Thyroid gland (tissue), 4 donors: ENCODE measurements at places on chromosomes 11 and 22. TPM values are rescaled to one million over a fixed set of nuclear protein-coding genes. Genes with fewer than 3 reads are reported as not detected.
A peak's percentile ranks its signal among the peaks of the same experiment; 100 is the strongest.

Gene SLC5A4
- total RNA-seq, result 1.3 TPM

Gene SEPTIN3
- total RNA-seq, result 0.54 TPM

Gene TP53AIP1
- not detected for total RNA-seq

Gene MOGAT2
- not detected for total RNA-seq

Gene GAS2
- total RNA-seq, result 4.9 TPM

Gene SCN4B
- total RNA-seq, result 5.5 TPM

DNA sequence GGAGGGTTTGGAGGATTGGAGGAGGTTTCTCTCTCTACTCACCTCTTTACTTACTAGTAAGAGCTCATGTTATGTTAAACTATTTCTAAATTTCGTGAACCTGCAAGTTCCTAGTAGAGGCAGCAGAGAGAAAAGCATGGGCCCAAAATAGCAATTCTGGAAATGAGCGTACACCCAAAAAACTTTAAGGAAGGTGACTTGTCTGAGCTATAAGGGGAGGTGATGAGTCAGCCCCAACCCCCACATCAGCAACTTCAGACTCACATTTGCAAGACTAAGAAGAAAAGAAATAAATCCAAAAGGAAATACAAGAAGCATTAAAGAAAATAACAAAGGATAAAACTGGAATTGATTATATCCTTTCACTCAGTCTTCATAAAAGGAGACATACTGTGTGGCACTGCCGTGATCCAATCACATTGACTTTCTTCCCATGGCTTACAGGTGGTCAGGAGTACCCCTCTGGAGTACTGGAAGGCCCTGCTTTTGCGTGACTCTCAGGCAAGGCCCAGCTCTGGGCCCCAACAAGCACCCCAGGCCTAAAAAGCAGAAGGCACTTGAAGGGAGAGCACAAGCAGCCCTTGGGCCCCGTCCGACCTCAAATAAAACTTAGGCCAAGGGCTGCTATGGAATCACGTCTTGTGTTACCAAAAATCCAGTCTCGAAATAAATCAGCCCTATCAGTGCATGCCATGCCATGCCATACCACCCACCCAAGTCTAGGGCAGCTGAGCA, 14.3 kb downstream of the PACSIN2 start:
- no peaks in the 10 kb centered on the region for H3K36me3 ChIP-seq
- peak overlapping the region; percentile 49 for H3K27ac ChIP-seq
- peaks cover 32% of the 10 kb centered on the region for H3K4me1 ChIP-seq
- no peak for DNase-seq
- no peak overlapping the region for H3K4me3 ChIP-seq

DNA sequence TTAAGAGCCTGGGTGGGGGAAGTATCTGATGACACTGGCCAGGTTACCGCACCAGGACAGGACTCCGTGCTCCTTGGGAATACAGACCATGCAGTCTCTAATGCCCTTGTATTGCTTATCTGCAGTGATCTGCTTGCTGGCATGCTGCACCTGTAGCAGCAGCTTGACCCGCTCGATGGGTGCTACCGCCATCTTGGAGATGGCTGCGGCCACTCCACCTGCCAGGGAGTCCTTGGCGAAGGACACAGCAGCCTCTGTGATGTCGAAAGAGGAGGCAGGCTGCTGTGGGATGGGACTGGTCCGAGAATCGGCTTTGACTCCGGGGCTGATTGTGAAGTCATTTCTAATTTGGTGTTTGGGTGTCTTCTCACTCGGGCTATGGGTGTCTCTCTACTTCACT, 3.1 kb downstream of the WBP2NL start:
- H3K36me3 ChIP-seq, result no peaks in the 10 kb centered on the region
- H3K4me1 ChIP-seq, result no peaks in the 10 kb centered on the region
- DNase-seq, result no peak
- H3K27ac ChIP-seq, result no peak overlapping the region

DNA sequence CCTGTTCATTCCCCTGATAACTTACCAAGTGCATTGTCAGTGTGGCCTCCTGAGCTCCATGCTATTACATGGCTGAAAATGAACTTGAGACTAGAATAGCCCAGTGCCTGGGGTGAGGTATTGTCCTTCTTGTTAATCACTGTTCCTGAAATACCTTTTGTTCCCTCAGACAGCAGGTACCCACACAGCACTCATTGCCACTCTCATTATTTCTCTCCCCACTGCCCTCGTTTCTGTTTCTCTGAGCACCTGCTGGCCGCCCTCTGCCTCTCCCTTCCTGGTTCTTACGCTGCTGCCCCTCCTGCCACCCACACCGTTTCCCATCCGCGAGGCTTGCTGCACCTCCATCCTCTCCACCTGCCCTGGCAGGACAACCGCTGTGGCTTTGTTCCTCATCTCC, 36.9 kb upstream of the RAB1B start:
- H3K4me3 ChIP-seq, result no peak overlapping the region
- peaks cover 52% of the 10 kb centered on the region for H3K36me3 ChIP-seq
- H3K4me1 ChIP-seq, result no peaks in the 10 kb centered on the region
- H3K27me3 ChIP-seq, result no peaks in the 10 kb centered on the region
- no peak for DNase-seq
- no peak overlapping the region for H3K27ac ChIP-seq

GRCh38 chr22:18070556-18071306, 7.1 kb upstream of the PEX26 start:
- peaks cover under 1% of the 10 kb centered on the region for H3K4me1 ChIP-seq
- no peaks in the 10 kb centered on the region for H3K36me3 ChIP-seq
- no peaks in the 10 kb centered on the region for H3K27me3 ChIP-seq
- H3K4me3 ChIP-seq, result no peak overlapping the region

DNA sequence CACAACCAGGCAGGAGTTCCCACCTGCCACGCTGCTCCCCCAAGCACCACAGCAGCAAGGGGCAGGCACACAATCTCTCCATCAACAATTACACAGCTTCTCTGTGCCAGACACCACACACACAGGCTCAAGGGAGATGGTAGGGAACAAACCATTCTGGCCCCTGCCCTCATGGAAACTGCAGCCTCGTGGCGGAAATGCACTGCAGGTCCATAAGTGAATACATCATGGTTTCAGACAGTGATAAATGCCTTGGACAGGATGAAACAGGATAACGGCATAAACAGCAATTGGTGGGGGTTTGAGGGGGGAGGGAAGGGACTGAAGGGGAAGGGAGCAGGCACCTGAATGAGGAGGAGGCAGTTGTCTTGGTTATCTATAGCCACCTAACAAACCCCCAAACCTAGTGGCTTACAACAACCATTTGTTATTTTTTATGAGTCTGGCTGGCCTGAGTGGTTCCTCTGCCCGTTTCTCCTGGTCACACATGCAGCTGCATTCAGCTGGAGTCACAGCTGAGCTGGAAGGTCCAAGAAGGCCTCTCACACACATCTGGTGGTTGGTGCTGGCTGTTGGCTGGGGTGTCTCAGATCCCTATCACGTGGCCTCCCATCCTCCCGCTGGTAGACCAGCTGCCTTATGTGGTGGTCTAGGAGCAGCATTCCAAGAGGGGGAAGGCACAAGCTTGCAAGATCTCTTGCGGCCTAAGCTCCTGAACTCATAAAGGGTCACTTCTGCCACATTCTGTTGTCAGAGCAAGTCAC, 15.0 kb upstream of the YWHAH start:
- no peaks in the 10 kb centered on the region for H3K36me3 ChIP-seq
- no peak overlapping the region for H3K4me3 ChIP-seq
- no peaks in the 10 kb centered on the region for H3K27me3 ChIP-seq
- no peak for DNase-seq
- no peaks in the 10 kb centered on the region for H3K4me1 ChIP-seq
- no peak overlapping the region for H3K27ac ChIP-seq

GRCh38 chr11:121448431-121448941, 3.6 kb upstream of the SORL1 start:
- no peak overlapping the region for H3K27ac ChIP-seq
- no peaks in the 10 kb centered on the region for H3K36me3 ChIP-seq
- DNase-seq, result no peak
- H3K27me3 ChIP-seq, result no peaks in the 10 kb centered on the region

GRCh38 chr11:34327804-34328631, 29.8 kb downstream of the ABTB2 start:
- DNase-seq, result no peak
- no peaks in the 10 kb centered on the region for H3K27me3 ChIP-seq
- H3K36me3 ChIP-seq, result no peaks in the 10 kb centered on the region
- H3K4me1 ChIP-seq, result peaks cover 18% of the 10 kb centered on the region
- no peak overlapping the region for H3K27ac ChIP-seq

- H3K4me1 ChIP-seq, result peaks cover 20% of the 10 kb centered on the region
- no peak overlapping the region for H3K27ac ChIP-seq
- H3K4me3 ChIP-seq, result no peak overlapping the region
- H3K27me3 ChIP-seq, result no peaks in the 10 kb centered on the region
- no peaks in the 10 kb centered on the region for H3K36me3 ChIP-seq
- DNase-seq, result no peak
Observed at GRCh38 chr11:125312391-125312790, 147.8 kb downstream of the PKNOX2 start.

DNA sequence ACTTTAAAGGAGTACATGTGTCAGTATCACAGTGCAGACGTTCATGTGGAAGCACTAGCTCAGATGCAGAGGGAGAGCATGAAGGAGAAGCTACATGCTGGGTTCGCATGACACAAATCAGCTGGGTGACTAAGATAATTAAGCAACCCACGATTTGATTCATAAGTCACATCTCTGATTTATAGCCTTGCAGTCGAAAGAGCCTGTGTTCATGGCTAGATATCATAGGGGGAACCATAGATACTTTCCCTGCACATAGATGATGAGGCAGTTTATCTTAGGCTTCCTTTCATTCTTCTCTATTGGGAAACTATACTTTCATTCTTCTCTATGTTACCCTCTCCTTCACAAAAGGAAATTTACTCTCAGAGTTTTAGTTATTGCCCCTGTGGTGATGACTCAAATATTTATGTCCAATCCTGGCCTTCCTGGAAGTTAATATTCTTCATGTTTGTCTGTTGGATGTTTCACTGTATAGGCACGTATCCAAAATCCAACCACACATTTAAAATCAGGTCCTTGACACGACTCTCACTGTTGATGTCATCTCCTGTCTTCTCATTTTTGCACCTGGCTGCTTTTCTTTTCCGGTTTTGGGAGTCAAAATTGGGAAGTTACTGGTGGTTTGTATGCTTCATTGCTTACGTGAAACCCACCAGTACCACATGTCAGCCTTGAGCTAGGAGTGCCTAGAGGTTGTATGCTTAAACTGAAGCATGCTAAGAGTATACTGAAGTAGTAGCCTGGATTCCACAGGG, 56.3 kb upstream of the SLC5A12 start:
- H3K27ac ChIP-seq, result no peak overlapping the region
- no peaks in the 10 kb centered on the region for H3K27me3 ChIP-seq
- H3K36me3 ChIP-seq, result no peaks in the 10 kb centered on the region
- peaks cover 10% of the 10 kb centered on the region for H3K4me1 ChIP-seq
- DNase-seq, result no peak
- H3K4me3 ChIP-seq, result no peak overlapping the region

GRCh38 chr11:96132437-96132836, 208.5 kb upstream of the MTMR2 start:
- H3K4me1 ChIP-seq, result peaks cover 22% of the 10 kb centered on the region
- no peak for DNase-seq
- no peaks in the 10 kb centered on the region for H3K27me3 ChIP-seq
- no peak overlapping the region for H3K4me3 ChIP-seq

GRCh38 chr22:39471381-39472141, 14.7 kb downstream of the MGAT3 start:
- peaks cover 14% of the 10 kb centered on the region for H3K4me1 ChIP-seq
- DNase-seq, result no peak
- no peaks in the 10 kb centered on the region for H3K27me3 ChIP-seq
- peak overlapping the region; percentile 65 for H3K27ac ChIP-seq
- H3K36me3 ChIP-seq, result no peaks in the 10 kb centered on the region

DNA sequence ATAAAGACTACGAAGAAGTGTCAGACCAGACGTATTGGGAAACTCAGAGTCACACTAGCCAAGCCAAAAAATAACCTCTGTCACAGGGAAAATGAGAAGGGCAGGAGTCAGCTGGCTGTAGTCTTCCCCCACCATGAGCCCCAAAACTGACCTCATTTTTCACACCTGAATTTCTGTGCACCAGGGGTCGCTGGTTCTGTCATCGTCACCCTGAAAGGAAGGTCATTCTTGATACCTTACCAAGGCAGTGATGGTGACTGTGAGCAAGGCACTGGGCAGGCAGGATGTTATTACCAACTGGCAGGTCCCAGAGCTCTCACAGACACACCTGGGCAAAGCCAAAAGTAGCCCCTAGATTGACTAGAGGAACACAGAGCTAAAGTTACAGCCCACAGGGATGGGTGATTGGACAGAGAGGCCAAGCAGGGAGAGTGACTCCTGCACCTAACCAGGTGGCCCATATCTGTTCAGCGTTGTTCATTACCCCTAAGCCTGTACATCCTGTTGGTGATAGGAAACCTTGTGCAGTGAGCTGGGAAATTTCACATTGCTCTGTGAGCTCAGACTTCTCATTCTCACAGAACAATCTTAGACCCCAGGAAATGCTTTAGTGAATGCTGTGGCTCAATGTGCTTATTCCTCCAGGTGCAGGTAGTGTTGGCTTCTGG, 32.3 kb upstream of the OR56A1 start:
- H3K36me3 ChIP-seq, result no peaks in the 10 kb centered on the region
- H3K27me3 ChIP-seq, result no peaks in the 10 kb centered on the region
- H3K4me1 ChIP-seq, result no peaks in the 10 kb centered on the region
- no peak overlapping the region for H3K4me3 ChIP-seq

DNA sequence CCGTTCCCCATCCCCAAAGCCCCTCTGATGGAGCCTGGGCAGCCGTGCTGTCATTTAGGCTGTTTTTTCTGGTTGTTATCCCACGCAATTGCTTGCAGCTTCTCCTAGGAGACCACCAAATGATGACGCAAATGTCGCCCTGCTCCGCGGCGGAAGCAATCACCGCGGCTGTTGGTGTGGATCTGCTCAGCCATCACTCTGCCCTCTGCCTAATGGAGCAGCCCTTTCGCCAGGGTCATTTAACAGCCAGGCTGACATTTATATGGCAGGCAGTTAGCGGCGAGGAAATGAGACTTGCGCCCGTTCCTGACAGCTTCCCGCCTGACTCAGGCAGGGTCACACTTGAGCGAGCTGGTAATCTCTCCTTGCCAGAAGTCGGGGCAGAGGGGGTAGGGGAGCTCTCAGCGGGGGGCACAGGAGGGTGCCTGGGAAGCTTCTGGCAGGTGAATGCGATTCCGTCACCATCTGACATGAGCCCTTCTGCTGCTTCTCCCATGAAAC, 97.9 kb upstream of the RTL6 start:
- H3K4me3 ChIP-seq, result no peak overlapping the region
- peak; percentile 12 for DNase-seq
- no peaks in the 10 kb centered on the region for H3K36me3 ChIP-seq
- no peak overlapping the region for H3K27ac ChIP-seq

DNA sequence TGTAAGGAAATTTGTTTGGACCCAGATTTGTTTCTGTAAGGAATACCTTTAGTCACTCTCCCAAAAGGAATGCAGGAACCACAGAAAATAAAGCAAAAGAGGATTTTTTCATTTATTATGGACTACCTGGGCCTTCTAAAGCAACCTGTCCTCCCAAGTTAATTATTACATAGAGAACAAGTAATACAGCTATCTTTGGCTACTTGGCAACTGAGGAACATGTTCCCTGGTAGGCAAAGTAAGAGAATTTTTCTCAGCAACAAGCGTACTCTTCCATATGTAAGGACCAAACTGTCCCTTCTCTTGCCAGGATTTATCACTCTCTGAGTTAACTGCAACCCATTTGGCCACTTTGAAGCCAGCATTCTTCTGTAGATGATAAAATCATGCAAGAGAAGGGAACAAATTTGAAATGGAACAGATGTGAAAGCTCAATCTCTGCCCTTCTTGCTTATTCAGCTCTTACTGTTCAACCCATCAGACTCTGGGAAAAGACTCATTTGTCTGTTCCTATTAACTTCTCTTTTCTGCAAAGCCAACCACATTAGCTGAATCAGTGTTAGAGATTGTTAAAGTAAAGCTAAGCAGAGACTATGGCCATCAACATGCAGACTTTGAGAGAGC, 190.2 kb downstream of the SWAP70 start:
- DNase-seq, result no peak
- no peaks in the 10 kb centered on the region for H3K4me1 ChIP-seq
- H3K36me3 ChIP-seq, result peaks cover 18% of the 10 kb centered on the region
- H3K4me3 ChIP-seq, result no peak overlapping the region
